ENCODE measurements at places on chromosomes 5 and 9.
A peak's percentile ranks its signal among the peaks of the same experiment; 100 is the strongest.

DNA sequence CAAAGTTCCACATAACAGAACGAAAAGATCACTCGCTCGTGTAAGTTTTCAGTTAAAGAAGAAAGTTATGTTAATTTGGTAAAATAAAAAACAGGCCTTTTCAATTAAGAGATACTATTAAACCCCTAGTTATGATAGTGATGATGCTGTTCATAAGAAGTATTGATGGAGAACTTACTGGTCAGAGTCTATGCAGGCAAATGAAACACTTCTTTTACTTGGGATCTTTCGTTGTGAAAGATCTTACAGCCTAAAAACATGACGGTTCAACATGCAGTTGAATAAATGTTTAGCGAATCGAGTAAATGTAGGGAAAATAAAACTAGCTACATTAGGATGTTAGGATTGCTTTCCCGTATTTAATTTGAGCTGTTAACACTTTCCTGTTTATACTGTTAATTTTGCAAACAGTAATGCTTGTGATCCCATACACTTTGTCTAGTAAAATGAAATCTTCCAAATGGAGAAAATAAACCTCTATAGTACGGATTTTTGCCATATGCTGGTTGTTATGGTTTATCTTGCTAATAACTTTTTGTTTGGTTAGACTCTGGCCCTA, 2.0 kb downstream of the RHOBTB3 start:
- DNase-seq: no peak

- DNase-seq: no peak
Observed at GRCh38 chr5:14202462-14202861, 59.3 kb downstream of the TRIO start.

GRCh38 chr5:85823462-85824426, 794.0 kb upstream of the COX7C start:
- DNase-seq: no peak

DNA sequence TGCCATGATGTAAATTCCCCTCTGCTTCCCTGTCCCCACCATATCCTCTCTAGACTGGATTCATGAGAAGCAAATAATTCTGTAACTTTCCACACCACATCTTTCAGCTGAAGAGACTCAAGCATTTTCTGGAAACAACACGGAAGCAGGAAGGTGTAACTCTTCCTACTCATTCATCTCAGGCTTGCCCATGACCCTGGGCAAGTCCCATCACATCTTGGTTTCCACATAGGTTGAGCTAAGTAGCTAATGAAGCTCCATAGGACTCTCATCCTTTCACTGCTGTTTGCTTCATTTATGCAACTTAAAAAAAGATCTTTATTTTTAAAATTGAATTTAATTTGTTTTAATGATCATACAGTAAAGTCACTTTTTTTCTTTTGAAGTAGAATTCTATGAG, 32.7 kb upstream of the STARD4 start:
- no peak for DNase-seq

GRCh38 chr5:115260248-115260647, 2.4 kb downstream of the PGGT1B start:
- no peak for DNase-seq

DNA sequence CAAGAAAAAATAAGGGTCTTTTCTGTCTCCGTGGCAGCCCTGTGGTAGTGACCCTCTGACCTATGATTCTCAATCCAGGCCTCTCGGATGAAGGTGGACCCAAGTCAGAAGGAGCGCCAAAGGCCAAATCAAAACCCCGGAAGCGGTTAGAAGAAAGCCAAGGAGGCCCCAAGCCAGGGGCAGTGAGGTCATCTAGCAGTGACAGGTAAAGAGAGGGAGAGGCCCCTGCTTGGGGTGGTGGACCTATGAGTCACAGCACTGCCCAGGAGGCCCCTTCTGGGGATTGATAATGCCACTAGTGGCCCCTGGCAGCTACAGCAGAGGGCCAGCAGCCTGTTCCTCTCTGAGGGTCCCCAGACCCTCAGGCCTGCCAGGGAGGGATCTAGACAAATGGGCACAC, 6.4 kb upstream of the SLC2A8 start:
- DNase-seq: no peak

GRCh38 chr5:159027504-159027903, 72.2 kb downstream of the EBF1 start:
- DNase-seq: no peak

- DNase-seq: no peak
Observed at GRCh38 chr9:9963841-9964240, 649.0 kb downstream of the PTPRD start.

- no peak for DNase-seq
Observed at GRCh38 chr5:20575571-20575970, 587.6 kb upstream of the CDH18 start.

GRCh38 chr9:81594415-81594814, 94.9 kb downstream of the TLE1 start:
- no peak for DNase-seq

GRCh38 chr5:151620461-151620840, 29.3 kb upstream of the FAT2 start:
- no peak for DNase-seq

DNA sequence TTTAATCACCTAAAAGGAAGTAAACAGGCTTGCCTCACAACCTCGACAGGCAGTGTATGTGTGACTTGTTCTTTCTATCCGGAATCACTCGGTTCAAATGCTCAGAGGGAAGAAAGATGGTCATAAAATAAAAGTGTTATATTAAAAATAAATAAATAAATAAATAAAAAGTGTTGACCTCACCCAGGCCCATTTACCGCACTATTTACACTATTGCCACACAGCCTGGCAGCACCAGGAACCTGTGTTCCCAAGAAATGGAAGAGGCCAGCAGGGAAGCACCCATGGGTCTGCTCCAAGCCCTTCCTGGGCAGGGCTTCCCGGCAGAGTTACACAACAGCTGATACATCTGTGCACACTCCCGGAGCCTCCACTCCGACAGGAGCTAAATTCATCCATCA, 127.9 kb downstream of the EFNA5 start:
- peak; percentile 21 for DNase-seq

GRCh38 chr9:119924736-119925135, 555.5 kb upstream of the BRINP1 start:
- no peak for DNase-seq

- DNase-seq: no peak
Observed at GRCh38 chr9:22469928-22470544, 23.4 kb downstream of the DMRTA1 start.

DNA sequence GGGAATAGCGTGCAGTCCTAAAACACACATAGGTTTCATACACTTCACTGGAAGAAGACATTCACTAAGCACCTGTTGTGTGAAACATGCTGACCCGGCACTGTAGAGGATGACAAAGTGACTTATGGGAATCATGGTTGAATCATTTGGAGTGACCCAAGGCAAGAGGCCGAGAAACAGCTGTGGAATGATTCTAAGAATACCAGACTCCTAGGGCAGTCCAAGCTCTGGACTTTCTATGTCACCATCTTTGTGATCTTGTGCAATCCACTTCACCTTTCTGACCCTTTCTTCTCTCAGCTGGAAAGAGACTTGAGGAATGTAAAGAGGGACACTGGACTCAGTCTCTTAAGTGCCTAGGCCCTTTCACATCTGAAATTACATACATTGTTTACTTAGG, 13.1 kb downstream of the MSANTD3 start:
- no peak for DNase-seq

- no peak for DNase-seq
Observed at GRCh38 chr5:15693933-15694332, 194.0 kb downstream of the FBXL7 start.

DNA sequence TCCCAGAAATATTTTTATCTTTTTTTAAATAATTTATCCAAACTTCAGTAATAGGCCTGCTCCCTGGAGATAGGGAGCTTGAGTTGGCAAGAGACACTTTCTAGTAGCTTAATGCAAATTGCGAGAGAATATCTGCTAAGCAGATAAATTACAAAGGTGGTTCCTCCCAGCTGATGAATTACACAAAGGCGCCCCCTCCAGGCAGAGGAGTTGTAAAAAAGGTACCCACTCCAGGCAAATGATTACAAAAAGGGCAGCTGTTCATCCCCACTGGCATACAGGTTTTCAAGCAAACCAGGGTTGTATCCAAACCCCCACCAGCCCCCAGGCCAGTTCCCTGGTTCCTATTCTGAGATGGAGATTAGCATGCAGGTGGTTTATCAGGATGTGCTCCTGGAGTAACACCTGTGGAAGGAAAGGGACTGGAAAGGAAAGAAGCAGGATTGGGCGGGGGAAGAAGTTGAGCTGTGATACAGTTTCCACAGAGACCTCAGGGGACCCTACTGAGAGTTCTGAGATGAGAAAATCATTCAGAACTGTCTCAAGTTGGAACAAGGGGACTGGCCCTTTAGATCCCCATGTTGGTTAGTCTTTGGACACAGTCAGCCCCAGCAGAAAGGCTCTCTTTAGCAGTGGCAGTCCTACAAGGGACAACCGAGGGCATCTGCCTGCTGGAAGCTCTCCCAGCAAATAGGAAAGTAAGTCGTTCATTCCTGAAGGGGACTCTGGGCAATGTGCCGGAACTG, 25.5 kb downstream of the ESM1 start:
- no peak for DNase-seq

DNA sequence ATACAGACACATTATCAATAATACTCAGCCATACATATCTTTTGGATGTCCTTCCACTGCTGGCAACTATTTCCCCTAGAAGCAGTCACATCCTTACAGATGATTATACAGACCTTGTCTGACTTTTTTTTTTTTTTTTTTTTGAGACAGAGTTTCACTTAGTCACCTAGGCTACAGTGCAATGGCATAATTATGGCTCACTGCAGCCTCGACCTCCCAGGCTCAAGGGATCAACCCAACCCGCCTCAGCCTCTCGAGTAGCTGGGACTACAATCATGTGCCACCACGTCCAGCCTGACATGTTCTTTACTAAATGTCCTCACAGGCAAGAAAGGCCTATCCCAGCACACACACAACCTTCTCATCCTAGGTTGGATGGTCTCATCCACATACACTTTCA, 24.0 kb downstream of the NR6A1 start:
- DNase-seq: no peak

- no peak for DNase-seq
Observed at GRCh38 chr9:79575547-79575946, 3.8 kb downstream of the TLE4 start.

DNA sequence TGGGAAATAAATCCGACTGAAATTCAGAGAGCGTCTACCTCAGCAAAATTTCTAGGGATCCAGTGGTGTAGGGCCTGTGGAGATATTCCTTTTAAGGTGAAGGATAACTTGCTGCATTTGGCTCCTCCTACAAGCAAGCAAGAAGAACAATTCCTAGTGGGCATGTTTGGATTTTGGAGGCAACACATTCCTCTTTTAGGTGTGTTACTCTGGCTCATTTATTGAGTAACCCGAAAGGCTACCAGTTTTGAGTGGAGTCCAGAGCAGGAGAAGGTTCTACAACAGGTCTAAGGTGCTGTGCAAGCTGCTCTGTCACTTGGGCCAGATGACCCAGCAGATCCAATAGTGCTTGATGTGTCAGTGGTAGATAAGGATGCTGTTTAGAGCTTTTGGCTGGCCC, 862.4 kb upstream of the CDH9 start:
- no peak for DNase-seq

DNA sequence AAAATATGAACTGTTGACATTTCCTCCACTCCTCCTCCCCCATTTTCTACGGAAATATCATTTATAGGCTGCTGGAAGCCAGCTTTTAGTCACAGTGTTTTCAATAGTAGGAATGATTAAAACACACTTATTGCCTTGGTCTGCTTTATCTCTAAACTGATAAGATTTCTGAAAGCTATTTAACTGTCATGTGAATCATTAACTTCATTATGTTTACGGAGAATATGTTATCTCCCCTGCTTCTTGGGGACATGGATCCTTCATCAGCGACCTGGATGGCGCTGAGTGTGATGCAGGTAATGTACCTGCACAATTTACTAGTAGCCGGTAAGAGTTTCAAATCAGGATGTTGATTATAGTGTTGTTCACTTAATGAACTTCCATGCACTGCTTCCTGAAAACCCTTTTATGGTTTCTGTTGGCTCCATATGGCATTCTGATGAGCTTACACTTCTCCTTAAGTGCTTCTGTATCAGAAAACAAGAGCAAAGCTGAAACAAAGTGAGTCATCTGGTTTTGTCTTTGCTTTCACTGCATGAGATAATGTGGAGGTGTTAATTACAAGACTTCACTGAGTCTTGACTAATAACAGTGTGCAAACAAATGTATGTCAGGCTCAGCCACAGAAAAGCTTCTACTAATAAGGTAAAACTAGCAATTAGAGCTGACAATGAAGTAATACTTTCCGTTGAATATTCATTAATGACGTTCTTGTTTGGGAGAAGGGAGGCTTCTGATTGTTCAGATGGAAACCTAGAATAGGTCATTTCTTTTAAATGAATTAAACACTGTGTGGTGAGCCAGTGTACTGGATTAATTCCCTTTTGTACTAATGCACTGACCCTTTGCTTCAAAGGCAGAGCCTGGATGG, 162.4 kb upstream of the ZNF608 start:
- no peak for DNase-seq

DNA sequence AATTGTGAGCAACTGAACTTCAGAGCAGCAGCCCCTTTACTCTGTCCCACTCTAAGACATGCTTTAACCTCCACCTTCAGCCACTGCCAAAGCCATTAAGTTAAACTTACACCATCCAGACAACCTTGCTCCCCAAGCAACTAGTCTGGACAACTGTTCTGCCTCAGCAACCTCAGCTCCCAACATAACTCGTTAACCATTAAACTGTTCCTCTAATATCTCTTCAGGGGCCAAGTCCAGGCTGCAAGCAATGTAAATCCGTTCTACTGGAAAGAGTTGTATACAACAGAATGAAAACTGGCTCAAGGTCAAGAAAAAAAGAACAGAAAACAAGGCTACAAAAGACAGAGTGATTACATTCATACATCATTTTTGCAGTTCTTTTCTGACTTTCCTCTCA, 131.7 kb upstream of the TARS1 start:
- DNase-seq: no peak

DNA sequence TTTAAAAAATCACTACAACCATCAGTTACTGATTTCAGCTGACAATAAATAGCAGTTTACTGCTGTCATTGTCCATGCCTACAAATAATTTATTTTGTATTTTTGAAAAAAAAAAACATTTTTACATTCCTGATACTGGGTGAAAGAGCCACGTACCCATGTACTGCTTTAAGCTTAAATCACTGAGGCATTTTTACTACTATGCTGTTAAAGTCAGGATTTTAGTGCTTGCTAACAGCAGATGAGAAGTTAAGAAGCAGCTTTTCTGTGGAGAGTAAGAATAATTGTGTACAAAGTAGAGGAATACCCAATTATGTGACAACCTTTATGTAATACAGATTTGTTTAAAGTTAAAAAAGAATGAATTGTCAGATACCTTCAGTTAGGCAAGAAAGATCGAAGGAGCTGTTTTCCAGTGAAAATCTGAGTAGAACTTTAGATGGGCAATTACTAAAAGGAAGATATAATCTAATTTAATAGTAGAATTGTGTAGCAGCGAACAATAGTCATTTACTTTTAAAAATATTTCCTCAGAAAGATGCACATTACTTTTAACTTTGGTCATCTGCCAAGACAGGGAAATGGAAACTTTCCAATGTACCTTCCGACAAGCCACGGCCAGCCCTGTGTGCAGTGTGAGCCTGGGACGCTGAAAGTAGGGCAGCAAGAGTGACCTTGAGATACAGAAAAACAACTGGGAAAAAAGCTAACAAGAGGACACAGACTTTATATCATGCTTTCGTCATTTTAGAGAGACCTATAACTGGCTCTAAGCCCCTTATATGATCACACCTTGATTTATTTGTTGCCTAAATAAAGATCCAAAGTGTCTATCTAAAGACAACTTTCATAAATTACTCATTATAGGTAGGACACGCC, 39.9 kb downstream of the RHOBTB3 start:
- no peak for DNase-seq
